Stimulated activated CD8-positive, alpha-beta memory T cell treated with anti-CD3 and anti-CD28 coated beads, Interleukin-4, amount 100 ng/mL, for 48 hours (primary cell): ENCODE measurements at places on chromosomes 13 and 19.
A peak's percentile ranks its signal among the peaks of the same experiment; 100 is the strongest.

- no peak for DNase-seq
Measured at GRCh38 chr19:39865186-39865585, 19.0 kb upstream of the FBL start.

DNA sequence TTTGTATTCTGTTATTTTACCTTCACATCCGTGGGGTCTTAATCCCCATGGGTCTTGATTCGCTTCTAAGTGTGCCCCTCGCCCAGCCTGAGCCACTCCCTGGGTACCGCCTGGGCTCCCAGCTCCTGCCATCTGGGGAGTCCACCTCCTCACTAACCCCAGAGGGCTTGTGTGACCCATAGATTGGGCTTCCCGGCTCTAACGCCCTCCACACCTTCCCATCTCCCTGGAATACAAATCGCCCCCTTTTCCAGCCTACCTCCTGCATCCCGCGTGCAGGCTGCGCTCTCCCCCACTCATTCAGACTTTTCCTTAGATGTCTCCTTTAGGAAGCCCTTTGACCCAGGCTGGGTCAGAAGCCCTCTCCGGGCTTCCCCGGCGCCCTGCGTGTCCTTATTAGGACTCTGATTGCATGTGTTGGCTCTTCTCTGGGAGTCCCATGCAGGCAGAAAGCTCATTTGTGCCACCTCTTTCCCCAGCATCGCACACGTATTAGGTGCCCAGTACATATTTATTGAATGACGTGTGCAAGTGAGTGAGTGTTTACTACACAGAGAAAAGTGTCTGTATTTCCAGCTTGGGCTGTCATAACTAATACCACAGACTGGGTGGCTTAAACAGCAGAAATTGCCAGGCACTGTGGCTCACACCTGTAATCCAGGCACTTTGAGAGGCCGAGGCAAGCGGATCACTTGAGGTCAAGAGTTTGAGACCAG, 757 bp downstream of the CCDC124 start:
- DNase-seq, result no peak

DNA sequence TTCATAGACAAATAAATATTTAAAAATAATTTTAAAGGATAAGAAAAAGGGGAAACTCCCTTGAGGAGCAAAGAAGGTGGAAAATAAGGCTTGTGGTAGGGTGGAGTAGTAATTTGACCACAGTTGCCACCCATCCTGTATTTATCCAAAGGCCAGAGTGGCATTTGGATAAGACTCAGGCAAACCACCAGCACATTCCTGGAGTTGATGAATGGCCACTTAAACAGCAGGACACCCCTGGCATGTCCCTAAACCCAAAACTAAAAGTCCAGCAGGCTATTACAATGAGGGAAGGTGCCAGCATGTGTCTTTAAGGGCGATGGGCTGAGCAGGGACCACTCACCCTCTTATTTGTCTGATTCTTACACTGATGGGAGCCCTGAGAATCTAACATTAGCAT, 9.8 kb upstream of the FRY start:
- DNase-seq, result no peak

- DNase-seq, result no peak
Measured at GRCh38 chr13:99757756-99758459, 213.7 kb downstream of the ZIC5 start.

DNA sequence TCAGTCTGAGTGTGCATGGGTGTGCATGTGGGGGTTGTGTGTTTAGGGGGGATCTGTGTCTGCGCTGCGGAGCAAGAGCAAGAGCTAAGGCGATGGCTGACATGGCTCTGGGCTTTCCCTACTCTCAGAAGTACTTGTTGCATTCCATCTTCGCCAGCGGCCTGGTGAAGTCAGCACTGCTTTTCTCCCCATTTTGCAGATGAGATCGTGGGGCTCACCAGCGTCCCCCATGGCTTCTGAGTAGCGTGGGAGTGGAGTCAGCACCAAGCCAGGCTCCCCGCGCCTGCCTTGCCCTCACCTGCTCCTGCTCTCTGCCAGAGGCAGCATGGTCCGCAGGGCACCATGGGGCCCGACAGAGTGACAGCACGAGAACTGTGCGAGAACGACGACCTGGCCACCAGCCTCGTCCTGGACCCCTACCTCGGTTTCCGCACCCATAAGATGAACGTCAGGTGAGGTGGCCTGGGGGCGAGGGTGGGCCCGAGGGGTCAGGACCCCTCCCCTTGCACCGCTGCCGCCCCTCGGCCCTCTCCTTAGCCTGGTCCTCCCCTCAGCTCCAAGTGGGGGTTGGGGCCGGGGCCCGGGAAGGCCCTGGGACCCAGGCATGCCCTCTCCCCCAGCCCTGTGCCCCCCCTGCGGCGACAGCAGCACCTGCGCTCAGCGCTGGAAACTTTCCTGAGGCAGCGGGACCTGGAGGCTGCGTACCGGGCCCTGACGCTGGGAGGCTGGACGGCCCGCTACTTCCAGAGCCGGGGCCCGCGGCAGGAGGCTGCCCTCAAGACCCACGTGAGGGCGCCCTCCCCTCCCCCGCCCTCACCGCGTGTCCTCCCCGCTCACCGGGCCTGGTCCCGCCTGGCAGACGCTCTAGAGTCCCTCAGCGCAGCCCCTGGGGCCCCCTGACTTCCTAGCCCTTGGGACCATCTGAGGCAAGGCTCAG, 2.2 kb downstream of the KMT5C start:
- no peak for DNase-seq

DNA sequence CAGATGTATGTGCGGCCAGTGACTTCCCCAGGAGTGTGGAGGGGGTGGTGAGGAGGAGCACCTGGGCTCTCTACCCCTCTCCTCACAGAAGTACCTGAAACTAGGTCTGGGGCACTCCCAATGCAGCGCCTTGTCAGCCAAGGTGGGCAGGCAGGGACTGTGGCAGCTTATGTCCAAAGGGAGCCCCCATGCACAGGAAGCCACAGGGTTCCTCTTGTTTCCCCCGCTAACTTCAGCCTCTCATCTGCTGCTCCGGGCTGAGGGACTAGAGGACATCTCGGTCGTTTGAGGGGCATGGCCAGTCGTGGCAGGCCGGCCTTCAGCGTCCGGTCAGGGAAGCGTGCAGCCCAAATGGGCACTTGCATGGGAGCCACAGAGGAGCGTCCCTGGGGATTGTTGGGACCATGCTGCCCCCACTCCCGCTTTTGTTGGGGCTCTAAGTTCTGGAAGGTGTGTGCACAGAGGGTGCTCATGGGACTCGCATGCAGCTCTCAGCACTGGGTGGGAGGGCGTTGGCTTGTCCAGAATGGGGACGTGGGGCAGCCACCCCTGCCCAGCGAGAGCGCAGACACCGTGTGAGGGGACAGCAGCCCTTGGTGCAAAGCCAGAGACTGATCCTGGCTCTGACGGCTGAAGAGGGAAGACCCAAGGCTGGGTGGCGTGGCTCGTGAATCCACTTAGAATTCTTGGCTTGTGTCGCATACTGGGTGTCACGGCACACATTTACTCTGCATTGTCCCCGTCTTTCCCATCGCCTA, 16.6 kb upstream of the NPAS1 start:
- DNase-seq, result no peak

GRCh38 chr19:47284324-47284899, 9.7 kb downstream of the INAFM1 start:
- peak; percentile 47 for DNase-seq

- no peak for DNase-seq
Measured at GRCh38 chr13:95924389-95924994, 128.7 kb downstream of the UGGT2 start.

DNA sequence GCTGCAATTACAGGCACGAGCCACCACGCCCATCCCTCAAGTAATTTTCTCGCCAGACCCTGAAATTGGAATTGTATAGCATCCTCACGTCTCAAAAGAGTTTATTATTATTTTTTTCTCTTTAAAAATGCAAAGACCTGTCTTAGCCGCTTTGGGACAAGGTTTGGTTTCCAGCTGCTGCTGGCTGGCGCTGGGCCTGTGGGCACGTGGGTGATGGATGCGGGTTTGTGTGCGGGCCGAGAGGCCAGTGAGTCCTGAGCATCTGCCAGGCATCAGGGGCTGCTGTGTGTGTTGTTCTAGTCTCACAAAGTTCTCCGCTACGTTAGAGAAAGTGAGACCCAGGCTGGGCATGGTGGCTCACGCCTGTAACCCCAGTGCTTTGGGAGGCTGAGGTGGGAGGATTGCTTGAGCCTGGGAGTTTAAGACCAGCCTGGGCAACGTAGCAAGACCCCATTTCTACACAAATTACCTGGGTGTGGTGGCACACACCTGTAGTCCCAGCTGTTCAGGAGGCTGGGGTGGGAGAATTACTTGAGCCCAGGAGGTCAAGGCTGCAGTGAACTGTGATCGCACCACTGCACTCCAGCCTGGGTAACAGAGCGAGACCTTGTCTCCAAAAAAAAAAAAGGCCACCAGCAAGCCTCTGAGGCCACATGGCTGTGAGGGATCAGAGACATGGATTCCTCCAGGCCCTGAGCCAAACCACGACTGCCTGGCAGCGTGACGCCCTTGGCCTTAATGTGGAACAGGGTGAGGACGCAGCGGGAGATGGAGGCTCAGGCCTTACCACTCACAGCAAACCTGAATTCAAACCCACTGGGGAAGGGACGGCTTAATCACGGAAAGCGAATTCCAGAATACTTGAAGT, 4.7 kb upstream of the TMPRSS9 start:
- no peak for DNase-seq

DNA sequence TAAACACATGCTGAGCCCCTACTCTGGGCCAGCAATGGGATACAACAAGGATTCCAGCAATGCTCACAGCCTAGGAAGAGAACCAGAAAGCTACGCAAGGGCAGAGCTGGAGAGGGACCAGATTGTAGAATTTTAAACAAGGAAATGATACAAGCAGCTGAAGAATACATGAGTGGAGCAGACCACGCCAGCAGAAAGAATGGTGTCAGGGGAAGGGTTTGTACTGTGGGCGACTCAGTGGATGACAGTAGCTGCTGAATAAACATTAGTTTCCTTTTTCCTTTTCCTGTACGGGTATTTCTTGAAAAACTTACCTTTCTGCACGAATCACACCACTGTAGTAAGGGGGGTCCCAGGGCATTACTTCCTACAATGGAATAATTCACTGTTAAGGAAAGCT, 30.7 kb downstream of the MIPEP start:
- no peak for DNase-seq

GRCh38 chr13:24127116-24127631, 33.3 kb upstream of the SPATA13 start:
- peak; percentile 49 for DNase-seq

DNA sequence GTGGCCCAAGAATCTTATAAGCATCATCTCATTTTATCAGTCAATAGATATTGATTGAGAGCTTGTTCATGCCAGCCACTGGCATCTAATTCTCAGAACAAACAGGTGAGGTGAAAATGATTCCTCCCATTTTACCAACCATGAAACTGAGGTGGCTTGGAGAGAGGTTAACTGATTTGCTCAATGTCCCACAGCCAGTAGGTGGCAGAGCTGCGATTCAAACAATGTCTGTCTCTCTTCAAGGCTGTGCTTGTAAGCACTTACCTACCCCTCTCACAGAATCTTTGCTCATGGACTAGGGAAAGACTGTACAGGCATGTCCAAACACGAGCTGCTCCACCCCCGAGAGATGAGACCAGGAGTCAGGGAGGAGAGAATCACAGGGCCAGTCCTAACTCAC, 21.5 kb upstream of the GSX1 start:
- DNase-seq, result peak; percentile 38

DNA sequence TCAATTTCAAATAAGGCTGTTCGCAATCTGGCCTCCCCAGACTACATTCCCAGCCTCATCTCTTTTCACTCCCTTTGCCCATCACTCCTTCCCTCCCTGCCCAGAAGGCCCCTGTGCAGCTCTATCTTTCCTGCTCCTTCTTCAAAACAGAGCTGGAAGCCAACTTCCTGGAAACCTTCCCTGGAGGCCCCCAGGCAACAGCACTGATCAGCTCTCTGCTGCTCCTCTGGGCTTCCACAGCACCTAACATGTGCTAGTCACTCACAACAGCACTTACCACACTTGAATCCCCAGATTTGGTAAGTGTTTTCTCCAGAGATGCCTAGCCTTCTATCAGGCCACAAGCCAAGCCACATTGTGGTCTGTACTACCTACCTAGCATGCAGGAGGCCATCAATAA, 9.5 kb downstream of the SMAD9 start:
- no peak for DNase-seq

DNA sequence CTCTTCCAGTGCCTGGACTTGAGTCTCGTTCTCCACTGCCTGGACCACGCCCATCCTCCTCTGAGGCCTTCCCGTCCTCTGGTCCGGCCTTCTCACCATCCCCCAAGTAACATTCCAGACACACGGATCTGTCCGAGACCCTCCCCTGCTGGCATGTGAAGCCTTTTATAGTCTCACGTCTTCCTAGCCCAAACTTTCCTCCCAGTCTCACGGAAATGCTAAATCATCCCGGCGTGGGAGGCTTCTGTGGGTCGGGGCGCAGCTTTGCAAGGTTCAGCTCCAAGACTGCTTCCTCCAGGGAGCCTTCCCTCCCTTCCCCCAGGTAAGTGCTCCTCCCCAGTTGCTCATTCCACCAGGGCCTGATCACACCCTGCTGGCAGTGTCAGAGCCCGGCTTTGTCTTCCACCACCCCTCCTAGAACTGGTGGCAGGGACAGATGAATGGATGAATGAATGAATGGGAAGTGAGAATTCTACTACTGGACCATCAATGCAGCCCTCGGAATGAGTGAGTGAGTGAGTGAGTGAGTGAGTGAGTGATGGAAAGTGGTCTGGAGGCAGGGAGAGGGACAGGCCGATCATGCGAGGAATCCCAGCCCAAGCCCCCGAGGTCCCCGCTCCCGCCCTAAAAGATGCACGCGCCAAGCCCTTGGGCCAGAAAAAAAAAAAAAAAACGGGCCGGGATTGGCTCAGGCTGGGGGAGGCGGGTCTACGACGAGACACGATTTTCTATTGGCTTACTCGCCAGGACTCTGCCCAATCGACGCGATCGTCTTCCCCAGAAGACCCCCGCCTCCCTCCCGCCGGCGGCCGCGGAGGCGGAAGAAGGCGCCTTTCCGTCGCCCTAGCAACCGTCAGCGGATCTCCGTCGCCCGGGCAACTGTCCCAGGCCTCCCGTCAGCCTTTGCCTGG, 9.3 kb downstream of the EPHX3 start:
- peak; percentile 83 for DNase-seq

- no peak for DNase-seq
Measured at GRCh38 chr13:71587193-71587592, 279.8 kb downstream of the DACH1 start.

DNA sequence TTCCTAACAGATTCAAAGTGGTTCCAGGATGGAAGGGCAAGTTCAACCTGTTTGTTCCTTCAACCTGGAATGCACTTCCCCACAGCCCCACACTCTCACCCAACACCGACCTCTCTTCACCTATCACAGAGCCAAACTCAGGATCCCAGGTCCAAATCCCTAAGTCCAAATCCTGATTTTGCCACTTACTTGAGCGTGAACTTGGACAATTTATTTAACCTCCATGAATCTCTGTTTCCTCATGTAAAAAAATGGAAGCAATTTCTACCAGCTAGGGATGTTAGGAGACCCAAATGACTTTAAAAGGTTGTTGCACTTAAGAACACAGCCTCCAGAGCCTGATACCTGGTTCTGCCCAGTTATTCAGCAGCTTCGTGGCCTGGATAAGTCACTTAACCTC, 5.4 kb upstream of the IGSF23 start:
- DNase-seq, result no peak

- DNase-seq, result no peak
Measured at GRCh38 chr19:48705431-48705830, 9.7 kb downstream of the FUT2 start.
